ENCODE measurements at places on chromosomes 5 and 9.

- DNase-seq = no peak
These were observed 10.7 kb downstream of the OTULIN start for GRCh38 chr5:14674983-14675854.

- no peak for DNase-seq
These were observed 27.1 kb upstream of the F2R start for GRCh38 chr5:76688836-76689235.

- DNase-seq = no peak
These were observed 565.5 kb downstream of the ZNF608 start for GRCh38 chr5:124180875-124181461.

DNA sequence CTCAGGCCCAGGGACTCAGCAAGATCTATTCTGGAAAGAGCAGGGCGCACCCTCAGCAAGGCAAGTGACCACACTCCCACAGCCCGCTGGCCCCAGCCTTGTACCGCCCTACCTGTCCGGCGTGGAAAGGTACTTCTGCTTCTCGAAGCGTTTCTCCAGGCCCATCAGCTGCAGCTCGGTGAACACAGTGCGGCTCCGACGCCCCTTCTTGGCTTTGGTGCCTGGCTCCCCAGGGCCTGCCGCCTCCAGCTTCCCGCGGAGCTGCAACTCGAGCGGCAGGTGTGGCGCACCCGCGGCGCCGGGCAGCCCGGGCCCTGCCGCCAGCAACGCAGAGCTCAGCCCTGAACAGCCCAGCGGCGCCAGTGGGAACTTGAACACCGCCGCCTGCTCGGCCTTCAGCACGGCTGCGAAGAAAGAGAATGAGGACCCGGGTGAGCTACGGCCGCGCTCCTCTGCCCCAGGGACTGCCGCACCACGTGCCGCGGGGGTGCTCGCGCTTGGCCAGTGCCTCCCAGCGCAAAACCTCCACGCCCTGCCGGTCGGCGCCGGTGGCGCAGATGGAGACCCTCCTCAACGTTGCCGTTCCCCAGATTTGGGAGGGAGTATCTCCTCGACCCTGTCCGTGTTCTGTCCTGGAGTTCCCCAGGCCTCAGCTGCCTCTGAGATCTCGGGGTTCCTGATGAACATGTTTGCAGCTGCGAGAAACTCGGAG is 2.2 kb downstream of the BARX1 start:
- DNase-seq = no peak

DNA sequence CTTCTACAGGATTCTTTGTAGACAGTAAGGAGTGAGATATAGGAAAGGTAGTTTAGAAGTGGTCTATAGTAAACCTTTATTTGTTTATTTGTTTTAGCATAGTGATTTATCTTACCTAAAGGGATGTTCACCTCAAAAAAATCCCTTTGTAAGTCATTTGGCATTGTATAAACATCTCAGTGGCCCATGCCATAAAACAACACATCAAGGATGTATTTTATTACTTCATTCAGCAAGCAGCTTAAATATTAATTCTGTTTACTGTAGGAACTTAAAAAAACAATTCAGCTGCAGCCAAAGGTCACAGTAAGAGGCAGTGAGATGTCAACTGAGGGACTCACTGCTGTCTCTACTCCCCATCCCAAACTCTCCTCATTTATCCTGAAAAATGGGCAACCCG is 452.7 kb downstream of the HINT1 start:
- DNase-seq = no peak

DNA sequence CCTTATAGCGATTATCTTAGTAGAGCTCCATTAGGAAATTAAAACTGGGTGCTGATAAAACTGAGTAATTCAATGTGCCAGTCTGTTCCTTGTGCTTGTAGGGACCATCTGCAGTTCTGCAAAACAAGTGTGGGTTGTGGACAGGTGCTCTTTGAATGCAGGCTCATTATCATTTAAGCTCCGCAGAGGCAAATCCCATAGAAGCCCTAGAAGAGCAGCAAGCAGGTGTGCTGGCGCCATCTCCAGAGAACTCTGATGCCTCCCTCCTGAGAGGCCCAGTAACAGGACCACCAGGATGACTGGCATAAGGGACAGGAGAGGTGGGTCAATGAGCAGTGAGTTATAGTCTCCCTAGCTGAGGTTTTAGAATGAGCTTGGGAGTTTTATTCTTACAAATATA is 1342.4 kb upstream of the DMAC1 start:
- DNase-seq = no peak

DNA sequence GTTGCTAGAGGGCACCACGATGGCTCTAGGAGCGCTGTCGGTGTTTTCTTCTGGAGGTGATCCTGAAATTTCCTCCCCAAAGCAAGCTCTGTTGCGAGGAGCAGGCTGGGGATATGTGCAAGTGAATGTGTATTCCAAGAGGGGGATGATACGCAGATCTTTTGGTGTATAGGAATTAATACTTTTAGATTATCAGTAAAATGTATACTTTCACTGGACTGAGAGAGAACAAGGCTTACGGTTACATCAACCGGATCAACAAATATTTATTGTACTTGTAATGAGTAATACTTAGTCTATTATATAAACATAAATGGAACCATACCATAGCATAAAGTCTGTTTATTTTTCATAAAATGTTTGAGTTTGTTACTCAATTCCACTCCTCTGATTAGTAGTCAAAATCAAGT is 632 bp upstream of the PRKAA1 start:
- no peak for DNase-seq

GRCh38 chr9:129979071-129979745 is 63.8 kb downstream of the FNBP1 start:
- DNase-seq = no peak
